ENCODE measurements at places on chromosomes 16 and 17.

GRCh38 chr16:5064915-5065314 lies 841 bp downstream of the C16orf89 start:
- DNase-seq, result no peak

DNA sequence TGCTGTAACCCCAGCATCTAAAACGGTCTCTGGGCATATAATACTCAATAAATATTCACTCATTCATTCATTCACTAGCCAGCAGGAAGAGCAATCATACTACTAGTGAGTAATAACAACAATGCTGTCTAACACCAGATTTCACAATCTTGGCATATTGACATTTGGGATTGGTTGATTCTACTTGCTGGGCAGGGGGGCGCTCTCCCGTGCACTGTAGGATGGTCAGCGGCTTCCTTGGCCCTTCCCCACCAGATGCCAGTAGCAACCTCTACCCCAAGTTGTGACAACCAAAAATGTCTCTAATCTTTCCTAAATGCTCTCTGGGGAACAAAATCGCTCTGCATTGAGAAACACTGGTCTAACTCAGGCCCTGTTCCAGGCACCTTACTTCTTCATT lies 20.7 kb downstream of the WFDC1 start:
- no peak for DNase-seq

GRCh38 chr17:65360961-65361552 lies 200.4 kb downstream of the AXIN2 start:
- DNase-seq, result no peak

DNA sequence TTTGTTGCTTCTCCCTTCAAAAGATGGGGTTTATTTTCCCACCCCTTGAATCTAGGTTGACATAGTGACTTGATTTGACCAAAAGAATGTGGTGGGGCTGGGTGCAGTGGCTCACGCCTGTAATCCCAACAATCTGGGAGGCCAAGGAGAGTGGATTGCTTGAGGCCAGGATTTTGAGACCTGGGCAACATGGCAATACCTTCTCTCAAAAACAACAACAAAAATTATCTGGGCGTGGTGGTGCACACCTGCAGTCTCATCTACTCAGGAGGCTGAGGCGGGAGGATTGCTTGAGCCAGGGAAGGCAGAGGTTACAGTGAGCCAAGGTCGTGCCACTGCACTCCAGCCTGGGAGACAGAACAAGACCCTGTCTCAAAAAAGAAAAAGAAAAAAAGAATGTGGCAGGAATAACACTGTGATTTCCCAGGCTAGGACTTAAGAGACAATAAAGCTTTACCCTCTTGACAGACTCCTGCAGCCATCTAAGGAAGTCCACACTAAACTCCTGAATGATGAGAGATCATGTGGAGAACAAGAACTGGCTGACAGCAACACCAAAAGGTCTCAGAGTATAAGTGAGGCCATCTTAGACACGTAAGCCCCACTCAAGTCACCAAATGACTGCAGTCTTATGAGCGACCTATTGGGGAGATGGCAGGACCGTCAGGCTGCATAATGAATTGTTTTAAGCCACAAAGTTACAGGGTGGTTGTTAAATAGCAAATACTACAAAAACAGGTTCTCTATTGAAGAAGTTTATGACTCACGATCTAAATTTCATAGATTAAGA lies 37.0 kb downstream of the FBXL20 start:
- no peak for DNase-seq

DNA sequence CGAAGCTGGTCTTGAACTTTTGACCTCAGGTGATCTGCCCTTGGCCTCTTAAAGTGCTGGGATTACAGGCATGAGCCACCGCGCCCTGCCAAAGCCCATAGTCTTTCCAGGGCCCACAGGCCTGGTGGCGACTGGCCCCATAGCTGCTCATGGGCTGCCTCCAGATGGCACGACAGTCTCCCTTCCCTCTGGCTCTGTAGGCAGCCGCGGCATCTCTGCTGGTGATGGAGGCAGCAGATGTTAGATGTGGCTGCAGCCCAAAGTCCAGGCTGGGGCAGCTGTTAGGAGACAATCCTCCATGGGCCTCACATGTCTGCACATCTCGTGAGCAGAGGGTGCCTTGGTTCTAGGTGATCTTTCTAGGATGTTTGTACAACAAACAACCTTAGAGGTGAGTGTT lies 69.7 kb upstream of the DNAJA2 start:
- no peak for DNase-seq

DNA sequence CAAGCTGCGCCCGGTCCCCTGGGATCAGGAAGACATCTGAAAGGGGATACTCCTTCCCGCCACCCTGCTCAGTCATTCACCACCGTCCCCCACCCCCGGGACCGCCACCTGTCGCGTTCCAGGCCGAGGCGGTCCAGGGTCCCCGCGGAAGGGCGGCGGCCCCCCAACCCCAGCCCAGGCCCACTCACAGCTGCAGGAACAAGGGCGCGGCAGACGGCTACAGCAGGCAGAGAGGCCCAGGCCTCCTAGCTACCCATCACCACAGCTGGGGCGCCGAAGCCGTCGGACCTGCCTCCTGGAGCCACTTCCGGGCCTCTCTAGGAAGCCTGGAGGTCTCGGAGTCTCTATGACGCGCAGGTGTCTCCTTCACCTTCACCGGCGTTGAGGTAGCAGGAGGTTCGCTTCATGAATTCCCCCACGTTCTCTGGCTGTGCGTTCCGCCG lies at the start of gene SDR42E1:
TSS of gene SDR42E1 (minus strand) at position 272 of the 443 bp plus-strand sequence. CDS start 10,612 bp downstream, outside the sequence.
- DNase-seq, result no peak

DNA sequence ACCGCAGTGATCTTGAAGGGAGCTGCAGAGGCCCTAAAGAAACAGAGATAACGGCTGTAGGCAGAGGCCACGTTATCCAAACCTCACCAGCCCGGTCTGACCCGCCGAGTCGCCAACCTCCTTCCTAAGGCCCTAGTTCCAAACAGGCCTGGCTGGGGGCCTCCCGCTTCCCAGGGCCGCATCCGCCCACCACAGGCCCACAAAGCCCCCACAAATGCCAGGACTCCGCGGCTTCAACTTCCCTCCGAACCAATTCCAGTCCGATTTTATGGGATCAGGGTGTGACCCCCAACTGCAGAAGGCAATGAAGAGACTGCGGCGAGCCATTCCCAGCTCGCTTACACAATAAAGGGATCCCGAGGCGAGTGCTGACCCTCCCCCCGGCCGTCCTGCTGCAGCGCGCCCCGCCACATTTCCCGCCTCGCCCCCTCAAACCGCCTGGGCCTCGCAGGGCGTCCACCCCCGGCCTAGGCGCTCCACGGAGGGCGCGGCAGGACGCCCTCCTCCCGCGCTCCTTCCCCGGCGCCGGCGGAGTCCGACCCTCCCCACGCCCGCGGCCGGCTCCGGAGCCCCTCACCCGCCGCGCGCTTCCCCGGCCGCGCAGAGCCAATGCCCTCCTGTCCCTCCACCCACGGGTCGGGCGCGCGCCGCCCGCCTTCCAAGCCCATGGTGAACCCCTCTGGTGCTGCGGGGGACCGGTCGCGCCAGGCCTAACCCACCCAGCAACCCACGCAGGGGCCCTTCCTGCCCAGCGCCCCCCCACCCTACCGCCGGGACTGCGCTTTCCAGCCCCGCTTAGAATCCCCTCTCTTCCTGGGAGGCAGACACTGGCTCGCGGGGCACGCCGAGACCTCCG lies 926 bp downstream of the MYH10 start:
- DNase-seq, result no peak
